ENCODE measurements at places on chromosomes 4 and X.

DNA sequence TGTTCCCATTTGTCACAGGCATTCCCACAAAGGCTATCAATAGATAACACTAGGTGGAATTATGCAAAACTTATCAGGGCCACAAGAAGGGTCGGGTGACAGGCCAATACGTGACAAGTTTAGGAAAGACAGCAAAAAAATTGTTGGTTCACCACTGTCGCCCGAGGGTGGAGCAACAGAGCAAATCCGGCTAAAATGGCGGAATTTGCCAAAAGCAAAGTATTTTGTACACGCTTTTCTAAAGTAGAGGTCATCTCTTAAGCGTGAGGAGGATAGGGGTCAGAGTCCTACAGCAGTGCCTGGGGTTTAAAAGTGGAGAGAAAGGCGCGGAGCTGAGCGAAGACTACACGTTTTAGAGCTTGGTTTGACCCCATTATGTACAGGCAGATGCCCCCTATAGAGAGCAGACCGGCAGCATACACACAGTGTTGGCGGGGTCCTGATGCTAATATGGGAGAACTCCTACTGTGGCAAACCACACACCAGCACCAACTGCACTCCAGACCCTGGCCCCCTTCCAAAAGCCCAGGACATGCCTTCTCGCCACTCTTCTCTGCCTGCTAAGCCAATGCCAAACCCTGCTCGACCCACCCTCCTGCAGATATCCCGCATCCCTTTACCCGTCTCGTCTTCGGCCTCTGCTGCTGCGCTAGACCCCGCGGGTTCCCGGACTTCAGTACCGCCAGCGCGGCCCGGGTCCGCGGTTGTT is 733 bp downstream of the CCNA2 start:
- no peak for DNase-seq

DNA sequence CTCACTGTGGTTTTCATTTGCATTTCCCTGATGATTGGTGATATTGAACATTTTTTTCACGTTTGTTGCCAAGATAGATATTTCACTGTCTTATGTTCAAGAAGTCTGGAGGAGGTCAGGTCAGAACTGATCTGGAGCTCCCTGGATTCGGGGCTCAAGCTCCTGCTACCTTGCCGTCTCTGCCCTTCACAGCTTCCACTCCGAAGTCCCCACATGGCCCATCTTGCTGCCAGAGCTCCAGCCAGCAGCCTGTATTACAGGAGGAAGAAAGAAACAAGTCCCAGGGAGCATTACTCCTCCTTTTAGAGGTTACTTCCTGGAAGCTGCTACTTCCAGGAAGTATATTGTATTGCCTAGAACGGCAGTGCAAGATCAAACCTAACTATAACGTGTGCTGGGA is 17.9 kb upstream of the CDKN2AIP start:
- peak; percentile 62 for DNase-seq

DNA sequence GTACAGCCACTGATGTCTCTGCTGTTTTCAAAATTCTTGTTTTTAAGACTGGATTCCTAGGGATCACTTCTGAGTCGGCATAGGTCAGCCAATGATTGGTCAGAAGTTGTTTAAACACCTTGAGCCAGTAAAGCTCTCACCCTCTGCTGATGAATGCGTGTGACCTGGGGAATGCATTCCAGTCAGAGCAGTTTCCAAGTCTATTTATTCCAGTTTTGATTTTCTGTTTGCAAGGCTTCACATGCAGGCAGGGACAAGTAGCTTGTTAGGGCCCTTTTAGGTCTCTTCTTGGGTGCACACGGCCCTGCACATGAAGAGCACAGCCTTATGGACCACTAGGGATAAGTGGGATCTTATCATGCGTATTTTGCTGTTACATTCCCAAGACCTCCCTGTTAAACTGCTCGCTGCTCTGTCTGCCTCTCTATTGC is 47.0 kb downstream of the KLHL15 start:
- no peak for DNase-seq

DNA sequence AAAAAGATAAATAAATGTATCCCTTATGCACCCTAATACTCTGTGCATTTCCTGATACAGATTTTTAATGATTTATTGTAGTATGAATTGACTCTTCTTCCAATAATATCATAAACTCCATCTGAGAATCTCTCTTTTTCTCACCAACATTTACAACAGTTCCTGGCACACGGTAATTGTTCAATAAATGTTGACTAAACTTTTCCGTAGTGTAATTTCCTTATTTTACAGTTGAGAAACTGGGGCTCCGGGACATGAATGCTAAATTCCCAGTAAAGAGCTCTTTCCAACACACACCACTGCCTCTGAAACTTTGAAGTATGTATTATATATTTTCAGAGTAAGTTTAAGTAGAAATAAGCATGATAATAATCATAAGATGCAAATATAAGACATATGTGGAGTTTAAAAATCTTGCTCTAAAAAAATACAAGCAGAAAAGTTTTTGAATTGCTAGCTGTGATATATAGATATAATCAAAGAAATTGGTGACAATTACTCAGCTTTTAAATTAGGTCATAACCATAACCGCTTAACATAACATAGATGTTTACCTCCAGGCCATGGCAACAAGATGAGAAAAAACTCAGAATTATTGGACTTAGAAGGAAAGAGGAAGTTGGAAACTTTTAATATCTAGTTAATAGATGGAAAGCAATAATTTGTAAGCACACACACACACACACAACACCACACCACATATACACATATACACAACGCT is 28.2 kb upstream of the ANTXR2 start:
- DNase-seq: no peak

GRCh38 chr4:183797445-183798300 is 107.4 kb upstream of the STOX2 start:
- DNase-seq: no peak

GRCh38 chr4:7838136-7838782 is 101.4 kb downstream of the AFAP1 start:
- DNase-seq: no peak

- DNase-seq: no peak
Observed at GRCh38 chr4:36677112-36677511, 395.7 kb downstream of the DTHD1 start.

Data from vagina (tissue), 2 donors.